ENCODE measurements at places on chromosomes 6 and 20.

DNA sequence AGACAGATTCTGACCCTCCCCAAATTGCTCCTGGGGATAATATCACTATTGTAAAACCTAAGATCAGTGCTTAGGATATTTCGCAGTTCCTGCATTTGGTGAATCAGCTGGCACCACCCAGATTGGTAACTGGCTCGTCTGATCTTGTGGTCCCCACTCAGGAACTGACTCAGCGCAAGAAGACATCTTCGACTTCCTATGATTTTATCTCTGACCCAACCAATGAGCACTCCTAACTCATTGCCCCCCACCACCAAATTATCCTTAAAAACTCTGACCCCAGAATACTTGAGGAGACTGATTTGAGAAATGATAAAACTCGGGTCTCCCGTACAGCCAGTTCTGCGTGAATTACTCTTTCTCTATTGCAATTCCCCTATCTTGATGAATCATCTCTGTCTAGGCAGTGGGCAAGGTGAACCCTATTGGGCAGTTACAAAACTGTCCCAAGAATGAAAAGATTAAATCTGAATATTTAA, 55.7 kb upstream of the PRND start:
- peak; percentile 32 for DNase-seq

GRCh38 chr6:118581489-118581959, 33.4 kb downstream of the PLN start:
- DNase-seq = no peak

DNA sequence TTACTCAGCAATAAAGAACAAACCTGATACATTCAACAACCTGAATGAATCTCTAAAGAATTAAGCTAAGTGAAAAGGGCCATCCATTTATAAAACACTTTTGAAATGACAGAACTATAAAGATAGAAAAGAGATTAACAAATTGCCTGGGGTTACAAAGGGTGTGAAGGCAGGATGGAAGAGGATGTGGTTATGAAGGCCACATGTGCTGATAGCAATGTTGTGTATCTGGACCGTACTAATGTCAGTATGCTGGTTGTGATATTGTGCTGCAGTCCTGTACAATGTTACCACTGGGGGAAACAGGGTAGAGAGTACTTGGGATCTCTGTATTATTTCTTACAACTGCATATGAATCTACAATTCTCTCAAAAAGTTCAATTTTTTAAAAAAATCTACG, 36.4 kb downstream of the ELOVL5 start:
- no peak for DNase-seq

DNA sequence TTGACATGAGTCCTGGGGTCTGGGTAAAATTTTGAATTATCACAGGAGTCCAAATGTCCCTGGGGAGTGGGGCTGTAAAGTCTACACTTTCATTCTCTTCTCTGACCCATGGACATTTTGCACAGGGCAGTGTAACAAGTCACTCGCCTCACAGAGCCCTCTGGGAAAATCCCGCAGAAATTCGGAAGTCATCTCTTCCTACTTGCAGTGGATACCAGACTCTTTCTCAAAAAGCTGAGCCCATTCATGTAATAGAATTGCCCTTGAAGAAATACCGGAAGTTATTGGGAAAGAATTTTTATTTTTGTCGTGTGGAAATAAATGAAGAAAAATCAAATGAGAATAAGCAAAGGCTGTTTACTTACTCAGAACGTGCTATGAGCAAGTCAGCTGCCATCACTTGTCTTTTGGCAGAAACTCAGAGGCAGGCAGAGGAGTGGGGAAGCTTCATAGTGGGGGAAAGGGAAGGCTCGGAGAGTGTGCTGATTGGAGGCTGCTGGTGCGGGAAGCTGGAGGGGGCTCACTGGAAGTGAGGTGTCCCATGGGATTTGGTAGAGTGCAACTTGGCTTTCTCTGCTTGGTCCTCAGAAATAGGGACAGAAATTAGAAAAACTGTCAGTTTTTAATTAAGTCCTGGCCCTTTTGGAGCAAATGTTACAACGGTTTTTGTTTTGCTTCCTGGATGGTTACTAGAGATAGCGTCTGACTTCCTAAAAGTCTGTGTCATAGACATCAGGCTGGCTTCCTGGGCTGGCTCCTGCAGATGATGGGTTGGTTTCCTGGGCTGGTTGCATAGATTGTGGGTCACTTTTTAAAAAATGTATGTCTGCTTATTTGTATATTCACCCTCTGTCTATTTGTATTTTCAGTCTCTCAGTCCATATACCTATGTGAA, 79.8 kb upstream of the EEF1E1 start:
- no peak for DNase-seq

DNA sequence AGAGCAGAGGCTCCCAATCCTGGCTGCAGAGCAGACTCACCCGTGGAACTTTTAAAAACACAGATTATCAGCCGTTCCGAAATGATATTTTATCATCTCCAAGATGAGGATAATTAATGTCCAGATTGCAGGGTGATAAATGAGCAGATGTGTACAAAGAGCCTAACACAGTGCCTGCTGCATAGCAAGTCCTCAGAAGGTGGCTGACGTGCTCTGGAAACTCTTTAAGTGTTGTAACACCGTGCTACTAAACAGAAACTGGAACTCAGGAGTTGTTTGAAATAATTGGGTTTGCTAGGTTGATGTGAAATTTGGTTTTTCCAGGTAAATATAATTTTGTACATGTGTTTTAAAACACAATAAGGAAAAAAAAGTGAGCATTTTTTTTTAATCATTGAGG, 118.0 kb downstream of the ARMC2 start:
- DNase-seq = no peak

DNA sequence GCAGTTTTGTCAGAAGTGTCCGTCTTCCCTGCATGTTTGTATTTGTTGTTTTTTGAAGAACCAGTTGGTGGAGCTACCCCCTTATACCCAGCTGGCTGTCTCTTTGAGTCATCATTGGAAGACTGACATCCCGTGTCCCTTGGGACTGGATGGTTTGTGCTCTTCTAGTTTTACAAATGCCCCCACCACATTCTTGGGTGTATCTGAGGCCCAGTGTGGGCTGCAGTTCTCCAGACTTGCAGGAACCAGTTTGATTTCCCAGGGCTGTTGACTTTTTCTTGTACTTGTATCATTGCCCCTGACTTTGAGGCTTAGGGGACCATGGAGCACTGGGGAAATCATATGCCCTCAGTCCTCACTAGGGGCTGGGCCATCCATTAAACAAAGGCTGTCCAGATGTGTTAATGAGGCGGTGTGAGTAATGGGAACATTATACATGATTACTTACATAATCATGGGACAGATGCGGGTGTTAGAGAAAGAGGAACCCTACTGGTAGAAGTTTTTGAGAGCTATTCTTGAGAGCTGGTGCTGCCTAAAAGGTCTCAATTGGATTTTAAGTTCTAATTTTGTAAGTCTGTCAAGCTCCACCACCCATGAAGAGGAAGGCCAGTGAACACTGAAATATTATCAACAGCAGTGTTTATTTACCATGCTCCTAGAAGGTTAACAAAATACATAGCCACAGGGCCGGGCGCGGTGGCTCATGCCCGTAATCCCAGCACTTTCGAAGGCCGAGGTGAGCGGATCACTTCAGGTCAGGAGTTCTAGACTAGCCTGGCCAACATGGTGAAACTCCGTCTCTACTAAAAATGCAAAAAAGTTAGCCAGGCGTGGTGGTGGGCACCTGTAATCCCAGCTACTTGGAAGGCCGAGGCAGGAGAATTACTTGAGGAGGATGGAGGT, 8.5 kb downstream of the JARID2 start:
- no peak for DNase-seq

DNA sequence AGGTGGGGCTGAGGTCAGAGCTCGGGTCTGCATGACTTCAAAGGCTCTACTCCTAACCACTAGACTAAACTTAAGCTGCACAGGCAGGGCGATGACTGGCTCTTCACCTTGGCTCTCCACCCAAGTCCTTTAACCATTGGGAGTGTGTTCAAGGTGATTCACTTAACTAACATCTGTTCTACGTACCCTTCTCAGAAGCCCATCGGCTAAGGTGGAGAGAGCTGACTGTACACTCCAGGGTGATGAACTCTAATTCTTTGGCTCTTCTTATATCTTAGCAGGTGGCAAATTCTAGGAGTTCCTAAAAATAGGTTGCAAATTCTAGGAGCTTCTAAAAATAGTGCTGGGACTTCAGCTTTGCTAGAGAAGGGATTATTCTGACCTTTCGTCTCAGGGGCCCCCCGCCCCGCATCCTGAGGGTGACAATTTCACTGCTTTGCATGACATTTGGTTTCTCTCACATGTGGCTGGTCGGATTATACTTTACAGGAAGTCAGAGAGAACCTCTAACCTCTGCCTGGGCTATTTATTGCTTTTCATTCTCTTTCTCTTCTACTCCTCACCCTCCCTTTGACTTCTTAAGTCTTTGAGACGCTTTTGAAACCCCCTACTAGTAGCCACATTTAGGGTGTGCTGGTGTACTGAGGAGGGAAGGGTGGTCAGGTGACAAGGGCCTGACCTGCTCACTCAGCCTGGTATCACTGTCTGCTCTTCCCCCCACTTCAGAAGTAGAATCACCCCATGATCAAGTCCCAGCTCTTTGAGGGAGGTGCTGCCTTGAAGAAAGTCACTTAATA, 55.5 kb downstream of the PRDM1 start:
- DNase-seq = peak; percentile 21

DNA sequence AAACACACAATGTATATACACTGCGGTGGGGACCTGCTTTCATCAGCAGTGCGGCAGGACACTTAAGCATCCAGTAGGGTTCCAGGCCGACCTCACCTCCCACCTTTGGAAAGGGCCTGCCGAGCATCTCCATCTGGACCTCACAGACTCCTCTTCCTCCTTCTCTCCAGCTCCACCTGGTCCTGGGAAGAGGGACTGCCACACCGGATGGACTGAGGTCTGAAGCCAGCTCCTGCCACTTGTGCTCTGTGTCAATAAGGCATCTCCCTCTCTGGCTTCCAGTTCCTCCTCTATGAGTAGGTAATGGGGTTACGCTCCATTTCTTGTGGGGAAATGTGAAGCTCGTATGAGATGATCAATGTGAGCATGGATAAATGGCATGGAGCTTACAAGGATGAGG, 19.1 kb upstream of the NNAT start:
- no peak for DNase-seq

GRCh38 chr20:3367089-3367488, 40.4 kb downstream of the DNAAF9 start:
- no peak for DNase-seq

DNA sequence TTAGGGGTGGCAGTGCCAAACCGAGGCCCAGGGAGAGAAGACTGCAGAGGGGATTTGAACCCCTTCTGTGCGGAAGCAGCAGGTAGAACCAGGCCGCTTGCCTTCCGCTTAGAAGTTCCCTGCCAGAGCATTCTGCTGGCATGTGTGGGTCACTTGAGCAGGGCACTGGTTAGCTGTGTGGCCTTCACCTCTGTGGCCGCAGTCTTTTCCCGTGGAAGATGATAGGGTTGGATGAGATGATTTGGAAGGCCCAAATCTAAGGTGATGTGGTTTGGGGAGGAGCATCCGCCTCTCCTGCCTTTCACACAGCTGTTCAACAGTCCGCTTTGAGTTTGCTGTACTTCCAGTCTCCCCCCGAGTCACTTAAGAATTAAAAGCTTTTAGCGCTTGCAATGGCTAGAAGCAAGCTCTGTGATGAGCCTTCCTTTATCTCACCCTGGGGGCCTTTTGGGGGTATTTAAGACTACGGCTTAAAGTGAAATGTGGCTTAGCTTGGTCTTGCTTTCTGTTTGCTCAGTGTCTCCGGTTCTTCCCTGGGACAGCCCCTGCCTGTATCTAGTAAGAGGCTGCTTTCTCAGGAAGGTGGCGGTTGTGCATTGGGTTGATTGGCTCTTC, 743 bp downstream of the CMTR1 start:
- DNase-seq = no peak

- DNase-seq = no peak
Measured at GRCh38 chr6:53432318-53433161, 83.8 kb upstream of the ELOVL5 start.

GRCh38 chr6:22892452-22892851, 323.1 kb downstream of the HDGFL1 start:
- no peak for DNase-seq

GRCh38 chr20:16049529-16050093, 523.6 kb downstream of the KIF16B start:
- no peak for DNase-seq

GRCh38 chr20:37934634-37935375, 31.9 kb downstream of the VSTM2L start:
- no peak for DNase-seq

DNA sequence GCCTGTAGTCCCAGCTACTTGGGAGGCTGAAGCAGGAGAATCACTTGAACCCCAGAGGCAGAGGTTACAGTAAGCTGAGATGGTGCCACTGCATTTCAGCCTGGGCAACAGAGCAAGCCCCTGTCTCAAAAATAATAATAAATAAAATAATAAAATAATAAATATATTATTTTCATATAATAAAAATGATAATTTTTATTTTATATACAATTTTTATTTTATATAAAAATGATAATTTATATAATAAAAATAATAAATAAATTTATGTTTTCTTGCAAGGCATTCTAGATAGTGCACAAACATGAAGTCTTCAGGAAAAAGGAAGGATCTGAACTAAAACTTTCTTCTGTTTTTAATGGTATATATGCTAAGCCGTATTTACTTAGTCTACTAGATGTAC, 12.6 kb upstream of the SGK1 start:
- DNase-seq = no peak

- no peak for DNase-seq
Measured at GRCh38 chr6:116047173-116047933, 13.3 kb downstream of the FRK start.

DNA sequence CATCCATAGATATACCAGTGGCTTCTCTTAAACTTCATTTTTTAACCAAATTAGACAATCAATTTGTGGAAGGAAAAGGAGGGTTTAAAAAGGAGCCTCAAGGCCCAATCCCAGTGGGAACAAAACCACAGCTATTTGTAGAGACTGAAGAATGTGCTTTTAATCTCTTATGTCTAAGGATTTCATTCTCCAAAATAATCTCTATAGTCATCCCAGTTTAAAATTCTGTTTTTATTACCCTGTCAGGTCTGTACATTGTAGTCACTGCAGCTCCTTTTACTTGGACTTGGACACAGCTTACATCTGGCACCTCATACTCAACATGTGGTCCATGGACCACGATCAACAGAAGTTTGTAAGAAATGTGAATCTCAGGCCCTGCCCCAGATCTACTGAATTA, 152.1 kb upstream of the STMND1 start:
- DNase-seq = no peak

- DNase-seq = no peak
Measured at GRCh38 chr20:45722047-45722446, at the start of gene SPINT4. Gene SPINT4, plus strand, starts transcription at chr20:45722347. Its CDS starts 21 bp downstream, at chr20:45722368.

DNA sequence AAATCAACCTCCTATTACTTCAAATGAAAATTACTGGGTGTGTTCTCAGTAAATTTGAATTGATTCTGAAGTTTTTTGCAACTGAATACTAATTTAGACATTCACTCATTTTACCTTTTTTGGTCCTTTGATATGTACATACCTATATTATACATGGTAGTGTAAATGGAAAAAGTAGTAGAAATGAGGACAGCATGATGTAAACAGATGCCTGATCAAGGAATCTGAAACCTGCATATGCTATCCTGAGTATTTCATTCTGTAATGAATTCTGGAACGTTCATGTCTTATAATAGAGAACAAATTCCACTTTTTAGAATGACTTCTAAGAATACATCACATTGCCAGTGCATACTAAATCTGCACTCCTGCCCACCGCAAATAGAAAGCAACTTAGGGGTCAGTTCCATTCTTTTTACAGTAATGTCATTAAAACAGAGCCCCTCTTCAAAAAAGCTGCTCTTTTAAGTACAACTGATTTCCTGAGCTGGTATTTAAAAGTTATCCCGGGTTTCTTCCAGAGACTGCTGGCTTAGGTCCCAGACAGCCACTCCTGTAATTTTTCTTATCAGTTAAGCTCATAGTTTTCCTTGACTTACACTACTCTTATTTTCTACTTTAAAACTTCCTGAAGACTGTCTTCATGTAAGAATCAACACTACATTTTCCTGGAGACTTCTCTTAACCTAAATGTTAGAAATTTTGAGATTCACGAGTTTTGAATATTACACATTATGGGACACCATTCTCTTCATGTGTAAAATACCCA, 48.4 kb downstream of the MAP3K7 start:
- no peak for DNase-seq

Data from effector memory CD8-positive, alpha-beta T cell (primary cell).